ENCODE measurements at places on chromosomes 16 and 17.

DNA sequence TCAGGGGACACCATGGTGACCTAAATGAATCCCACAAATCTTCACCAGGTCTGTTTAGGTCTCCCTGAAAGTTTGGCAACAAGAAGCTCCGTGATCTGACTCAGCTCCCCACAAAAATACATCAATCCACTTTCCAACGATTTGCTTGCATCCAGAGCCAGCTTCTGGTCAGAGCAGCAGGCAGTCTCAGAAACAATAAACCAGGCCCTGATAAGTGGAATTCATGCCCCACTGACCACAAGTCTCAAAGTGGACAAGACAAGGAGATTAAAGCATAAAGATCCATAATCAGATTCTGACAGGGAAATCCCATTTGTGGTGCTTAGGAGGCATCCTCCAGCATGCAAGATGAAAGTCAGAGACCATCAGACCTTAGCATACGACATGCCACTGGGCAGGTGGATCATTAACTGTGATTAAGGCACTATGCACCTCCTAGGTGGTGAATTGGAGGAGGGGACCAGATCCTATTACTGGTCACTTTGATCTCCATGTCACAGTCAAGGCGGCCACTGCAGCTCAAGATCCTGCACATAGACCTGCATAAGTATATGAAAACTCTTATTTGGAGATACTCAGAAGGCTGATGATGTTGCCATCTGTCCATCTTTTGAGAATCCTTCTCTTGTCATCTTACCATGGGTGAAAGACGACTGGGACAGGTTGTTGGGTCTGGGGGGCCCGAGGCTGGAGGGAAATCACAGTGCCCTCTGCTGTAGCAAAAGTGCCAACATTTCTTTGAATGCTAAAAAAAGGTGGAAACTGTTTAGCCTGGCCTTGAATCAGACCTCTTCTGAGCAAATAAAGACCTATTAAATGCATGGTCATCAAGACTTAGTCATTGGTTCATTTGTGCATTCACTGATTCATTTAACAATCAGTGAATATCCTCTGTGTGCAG, 309.2 kb upstream of the CCL2 start:
- DNase-seq: no peak

GRCh38 chr17:4994081-4994595, 3.2 kb downstream of the INCA1 start:
- peak; percentile 21 for DNase-seq

DNA sequence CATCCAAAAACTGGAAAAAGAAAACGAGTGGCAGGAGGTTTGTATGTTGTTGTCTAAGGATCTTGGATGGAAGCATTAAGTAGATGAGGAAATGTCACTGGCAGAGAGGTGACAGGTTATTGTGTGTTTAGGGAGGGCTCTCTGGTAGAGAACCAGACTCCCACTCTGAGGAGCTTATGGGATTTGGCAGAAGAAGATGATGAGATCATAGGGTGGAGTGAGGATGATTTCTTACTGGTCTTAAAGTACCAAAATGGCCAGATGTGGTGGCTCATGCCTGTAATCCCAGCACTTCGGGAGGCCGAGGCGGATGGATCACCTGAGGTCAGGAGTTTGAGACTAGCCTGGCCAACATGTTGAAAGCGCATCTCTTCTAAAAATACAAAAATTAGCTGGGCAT, 9.0 kb downstream of the WWOX start:
- no peak for DNase-seq

DNA sequence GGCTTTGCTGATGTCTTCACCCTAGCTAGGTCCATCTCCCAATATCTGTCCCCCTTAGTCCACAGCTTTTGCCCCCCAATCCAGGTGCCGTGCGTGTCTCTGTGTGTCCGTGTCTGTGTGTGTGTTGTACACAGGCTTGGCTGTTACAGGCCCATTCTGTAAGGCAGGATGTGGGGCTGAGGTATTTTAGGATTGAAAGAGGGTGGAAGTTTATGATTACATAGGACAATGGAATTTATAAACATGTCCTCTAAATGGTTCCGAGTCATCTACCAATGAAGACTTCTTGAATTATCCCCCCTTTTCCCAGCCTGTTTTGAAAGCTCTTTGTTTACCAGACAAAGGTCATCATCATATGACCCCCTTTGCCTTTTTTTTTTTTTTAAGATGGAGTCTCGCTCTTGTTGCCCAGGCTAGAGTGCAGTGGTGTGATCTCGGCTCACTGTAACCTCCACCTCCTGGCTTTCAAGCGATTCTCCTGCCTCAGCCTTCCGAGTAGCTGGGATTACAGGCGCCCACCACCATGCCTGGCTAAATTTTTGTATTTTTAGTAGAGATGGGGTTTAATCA, 21.9 kb downstream of the ACE start:
- peak; percentile 72 for DNase-seq

DNA sequence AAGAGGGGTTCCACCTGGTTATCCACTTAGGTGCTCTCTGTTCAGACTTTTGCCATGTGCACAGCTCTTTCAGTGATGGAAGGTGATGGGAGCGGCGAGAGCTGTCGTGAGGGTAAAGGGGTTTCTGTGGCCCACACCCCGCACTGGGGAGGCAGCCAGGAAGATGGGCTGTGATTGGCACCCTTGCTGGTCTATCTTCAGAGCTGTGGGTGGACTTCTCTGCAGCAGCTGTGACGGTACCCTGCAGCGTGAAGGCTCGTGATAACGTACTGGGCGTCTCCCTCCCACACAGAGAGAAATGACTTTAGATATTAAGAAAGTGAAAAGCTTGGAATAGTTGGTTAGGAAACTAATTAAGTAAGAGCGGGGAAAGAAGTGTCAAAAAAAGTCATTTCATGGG, 45.8 kb downstream of the MPRIP start:
- no peak for DNase-seq

GRCh38 chr17:42025191-42025579, 5.3 kb downstream of the NKIRAS2 start:
- no peak for DNase-seq

GRCh38 chr17:57874434-57875289, 24.8 kb upstream of the MRPS23 start:
- DNase-seq: peak; percentile 98

DNA sequence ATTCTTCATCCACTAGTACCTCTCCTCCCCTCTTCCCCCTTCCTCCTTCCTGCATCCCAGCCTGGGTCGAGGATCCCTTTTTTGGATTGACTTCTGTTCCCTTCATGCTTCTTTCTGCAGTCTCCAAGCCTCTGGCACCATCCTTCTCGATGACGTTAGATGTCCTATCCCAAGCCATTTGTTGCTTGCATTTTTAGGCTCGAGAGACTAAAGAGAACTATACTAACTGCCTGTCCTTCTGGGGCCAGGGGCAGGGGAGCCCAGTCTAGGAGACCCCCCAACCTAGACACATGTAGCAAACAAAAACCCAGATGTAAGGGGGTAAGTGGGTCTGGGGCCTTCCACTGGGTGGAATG, 23.9 kb downstream of the UNK start:
- DNase-seq: no peak

DNA sequence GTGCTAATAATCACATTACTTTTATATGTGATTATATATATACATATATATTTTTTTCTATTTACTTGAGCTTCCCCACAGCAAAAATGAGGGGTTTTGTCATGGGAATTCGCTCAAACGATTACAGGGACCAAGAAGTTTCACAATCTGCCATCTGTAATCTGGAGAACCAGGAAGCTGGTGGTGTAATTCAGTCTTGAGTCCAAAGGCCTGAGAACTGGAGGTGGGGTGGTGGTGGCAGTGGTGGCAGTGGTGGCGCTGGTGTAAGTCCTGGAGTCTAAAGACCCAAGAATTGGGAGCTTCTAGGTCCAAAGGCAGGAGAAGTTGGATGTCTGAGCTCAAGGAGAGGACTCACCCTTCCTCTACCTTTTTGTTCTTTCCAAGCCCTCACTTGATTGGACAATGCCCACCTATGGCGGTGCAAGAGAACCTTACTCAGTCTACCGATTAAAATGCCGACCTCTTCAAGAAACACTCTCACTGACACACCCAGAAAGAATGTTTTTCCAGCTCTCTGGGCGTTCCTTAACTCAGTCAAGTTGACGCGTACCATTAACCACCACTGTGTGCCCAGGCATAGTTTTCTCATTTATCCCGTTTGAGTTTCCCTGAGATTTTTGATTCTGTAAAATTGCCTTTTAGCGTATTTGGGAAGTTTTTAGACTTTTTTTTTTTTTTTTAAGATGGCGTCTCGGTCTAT, 31.9 kb downstream of the POLR2A start:
- DNase-seq: no peak

DNA sequence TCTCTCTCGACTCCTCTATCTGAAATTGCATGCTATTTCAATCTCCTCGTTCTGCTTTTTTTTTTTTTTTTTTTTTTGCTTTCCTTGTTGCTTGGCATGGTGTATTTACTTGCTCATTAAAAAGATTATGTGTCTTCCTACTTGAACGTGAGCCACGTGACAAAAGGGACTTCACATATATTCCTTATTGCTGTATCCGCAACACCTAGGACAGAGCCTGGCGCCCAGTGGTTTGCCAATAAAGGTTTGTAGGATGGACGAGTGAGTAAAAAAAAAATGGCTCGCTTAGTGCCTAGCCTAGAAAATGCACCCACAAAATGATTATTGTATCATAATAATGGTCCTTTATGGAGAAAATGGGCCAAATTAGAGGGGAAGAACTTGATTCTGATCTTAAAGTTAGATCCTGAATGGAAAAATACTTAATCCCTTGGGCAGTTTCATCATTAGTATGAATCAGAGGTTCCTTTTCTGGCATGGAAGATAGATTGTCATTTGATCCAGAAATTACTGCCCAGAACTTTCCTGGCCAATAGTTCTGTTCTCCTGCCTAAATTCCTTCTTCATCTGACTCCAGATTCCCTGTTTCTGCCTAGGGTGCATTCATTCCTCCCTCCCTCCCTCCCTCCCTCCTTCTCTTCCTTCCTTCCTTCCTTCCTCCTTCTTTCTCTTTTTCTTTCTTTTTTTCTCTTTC, 13.6 kb upstream of the TMEM220 start:
- DNase-seq: peak; percentile 43

- no peak for DNase-seq
Observed at GRCh38 chr17:28142305-28142704, 99.8 kb downstream of the NLK start.

GRCh38 chr16:57071831-57072582, 20.4 kb upstream of the CPNE2 start:
- DNase-seq: peak; percentile 20

- DNase-seq: peak; percentile 44
Observed at GRCh38 chr17:34703533-34703932, 124.2 kb downstream of the TMEM132E start.

GRCh38 chr17:59746849-59747445, 39.5 kb downstream of the VMP1 start:
- peak; percentile 62 for DNase-seq

DNA sequence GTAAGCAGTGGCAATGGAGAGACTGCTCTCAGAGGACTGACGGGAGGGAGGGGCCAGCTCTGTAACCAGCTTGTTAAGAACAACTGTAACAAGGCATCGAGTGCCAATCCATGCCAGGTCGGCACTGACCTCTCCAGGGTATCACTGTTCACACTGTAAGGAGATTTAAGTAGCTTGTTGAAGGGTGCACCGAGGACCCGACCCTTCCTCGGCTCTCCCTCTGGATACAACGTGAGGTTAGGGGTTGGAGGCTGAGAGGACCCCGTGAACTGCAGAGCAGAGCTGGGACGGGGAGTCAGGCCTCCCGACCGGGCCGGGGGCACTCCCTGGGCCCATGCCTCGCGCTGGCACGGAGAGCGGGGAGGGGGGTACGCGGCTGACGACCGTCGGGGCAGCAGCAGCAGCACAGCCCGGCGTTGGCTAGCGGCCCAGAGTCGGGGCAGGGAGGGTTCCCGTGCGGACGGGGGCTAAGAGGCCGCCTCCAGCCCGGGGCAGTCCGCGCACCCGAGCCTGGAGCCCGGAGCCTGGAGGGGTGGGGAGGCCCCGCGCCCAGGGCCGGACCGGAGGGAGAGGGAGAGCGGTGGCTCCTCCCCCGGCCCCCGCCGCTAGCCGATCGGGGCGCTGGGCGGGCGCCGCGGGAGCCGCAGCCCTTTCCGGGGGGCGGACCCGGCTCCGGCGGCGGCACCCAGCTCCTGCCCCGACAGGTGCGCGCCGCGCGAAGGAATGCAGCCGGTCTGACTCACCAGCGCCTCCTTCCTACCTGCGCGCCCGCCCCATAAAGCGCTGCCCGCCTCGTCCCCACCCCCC, at the start of gene ITGB4:
TSS of gene ITGB4 (plus strand) at position 804 of the 807 bp plus-strand sequence. CDS start 3,245 bp downstream, outside the sequence.
- DNase-seq: no peak

DNA sequence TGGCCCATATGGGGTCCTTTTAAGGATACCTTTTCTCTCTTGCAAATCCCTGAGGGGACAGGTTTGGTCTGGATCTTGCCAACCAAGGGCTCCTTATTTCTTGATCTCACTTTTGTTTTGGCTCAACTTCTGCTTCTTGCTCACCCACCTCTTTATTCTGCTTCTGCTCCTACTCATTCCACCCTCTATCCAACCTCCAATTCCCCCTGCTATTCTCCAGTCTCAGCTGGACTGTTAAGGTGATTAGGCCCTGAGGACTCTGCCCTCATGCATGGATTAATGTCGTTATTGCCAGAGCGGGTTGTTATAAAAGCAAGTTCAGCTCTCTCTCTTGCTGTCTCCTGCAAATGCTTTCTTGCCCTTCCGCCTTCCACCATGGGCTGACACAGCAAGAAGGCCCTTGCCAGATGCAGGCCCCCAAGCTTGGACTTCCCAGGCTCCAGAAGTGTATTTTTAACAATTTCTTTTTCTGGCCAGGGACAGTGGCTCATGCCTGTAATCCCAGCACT, 29.8 kb downstream of the LAT start:
- no peak for DNase-seq

GRCh38 chr17:48627118-48627597, 1.0 kb upstream of the HOXB9 start:
- no peak for DNase-seq

- DNase-seq: peak; percentile 74
Observed at GRCh38 chr16:3645504-3646347, 8.8 kb upstream of the DNASE1 start.

GRCh38 chr16:89764711-89765201, 43.4 kb downstream of the ZNF276 start:
- DNase-seq: no peak

GRCh38 chr17:29243792-29244191, 2.9 kb upstream of the CRYBA1 start:
- peak; percentile 65 for DNase-seq

GRCh38 chr16:55901566-55902217, 26.5 kb upstream of the CES5A start:
- no peak for DNase-seq

DNA sequence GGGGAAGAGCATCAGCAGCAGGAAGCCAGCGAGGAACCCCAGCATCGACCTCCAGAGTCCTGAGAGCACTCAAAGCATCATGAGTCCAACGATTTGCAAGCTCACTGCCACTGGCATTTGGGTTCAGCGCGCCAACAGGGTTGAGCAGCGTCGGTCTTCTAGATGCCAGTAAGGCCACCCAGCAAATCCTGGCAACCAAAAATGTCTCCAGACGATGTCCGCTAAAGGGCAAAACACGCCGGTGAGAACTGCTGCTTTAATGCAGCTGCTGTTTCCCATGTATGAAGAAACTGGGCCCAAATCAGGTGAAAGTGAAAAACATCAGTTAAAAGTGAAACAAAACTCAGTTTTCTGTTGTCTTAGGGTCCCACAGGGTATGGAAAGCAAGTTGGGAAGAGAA, 70.2 kb downstream of the ANKRD11 start:
- no peak for DNase-seq
